ENCODE measurements at places on chromosomes 3 and 15.

DNA sequence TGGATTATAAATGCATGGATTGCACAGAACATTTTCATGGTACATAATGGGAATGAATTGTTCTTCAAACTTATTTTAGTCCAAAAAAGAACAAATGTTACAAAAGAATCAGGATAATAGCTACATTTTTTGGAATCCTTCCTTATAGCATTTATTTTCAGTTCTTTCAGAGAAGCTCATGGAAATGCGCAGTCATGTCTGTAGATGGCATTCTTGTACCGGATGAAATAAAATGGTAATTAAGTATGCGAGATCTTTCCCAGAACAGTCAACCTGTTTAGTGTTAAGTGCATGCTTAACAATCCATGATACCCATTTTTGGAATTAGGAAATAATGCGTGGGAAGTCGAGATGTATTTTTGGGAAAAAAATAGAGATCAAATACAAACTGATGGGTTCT lies 38.2 kb upstream of the GOLGA8B start:
- DNase-seq, result no peak

DNA sequence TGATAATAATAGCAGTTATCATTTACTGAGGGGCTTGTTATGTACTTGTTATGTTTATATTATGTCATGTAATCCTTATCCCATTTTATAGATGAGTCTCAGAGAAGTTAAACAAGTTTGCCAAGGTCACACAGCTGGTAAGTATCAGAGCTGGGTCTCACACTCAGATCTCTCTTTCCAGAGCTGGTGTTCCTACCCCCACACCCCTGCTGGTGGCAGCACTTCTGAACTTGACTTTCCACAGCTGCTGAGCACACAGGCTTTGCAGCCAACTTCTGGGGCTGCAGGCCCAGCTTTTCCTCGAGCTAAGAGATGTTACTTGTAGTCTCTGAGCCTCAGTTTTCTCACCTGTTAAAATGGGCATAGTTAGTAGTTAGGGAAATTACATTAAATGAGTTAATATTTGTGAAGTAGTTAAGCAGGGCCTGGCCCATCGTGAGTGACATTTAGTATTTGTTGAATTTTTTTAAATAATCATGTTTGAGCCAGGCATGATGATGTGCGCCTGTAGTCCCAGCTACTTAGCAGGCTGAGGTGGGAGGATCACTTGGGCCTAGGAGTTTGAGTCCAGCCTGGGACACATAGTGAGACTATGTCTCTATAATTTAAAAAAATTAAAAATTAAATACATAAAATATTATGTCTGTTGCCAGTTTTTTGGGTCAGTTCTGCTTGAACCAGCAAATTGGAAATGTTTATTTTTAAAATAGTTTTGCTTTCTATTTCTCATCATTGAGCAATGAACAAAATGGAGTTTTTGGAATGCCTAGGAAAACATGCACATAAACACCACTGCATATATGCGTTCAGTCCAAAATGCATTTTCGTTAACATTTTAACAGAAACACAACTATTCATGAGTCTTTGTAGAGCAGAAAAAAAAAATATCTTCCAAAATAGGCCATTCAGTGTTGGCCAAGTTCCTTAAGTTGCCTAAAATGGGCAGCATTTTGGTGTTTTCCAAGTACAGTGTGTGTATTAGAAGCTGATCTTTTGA lies 87.3 kb downstream of the SMAD6 start:
- no peak for DNase-seq

GRCh38 chr3:141875374-141875892 lies 1.0 kb upstream of the ATP1B3 start:
- peak; percentile 85 for DNase-seq

- DNase-seq, result no peak
Measured at GRCh38 chr3:179723617-179724016, 70.8 kb downstream of the USP13 start.

DNA sequence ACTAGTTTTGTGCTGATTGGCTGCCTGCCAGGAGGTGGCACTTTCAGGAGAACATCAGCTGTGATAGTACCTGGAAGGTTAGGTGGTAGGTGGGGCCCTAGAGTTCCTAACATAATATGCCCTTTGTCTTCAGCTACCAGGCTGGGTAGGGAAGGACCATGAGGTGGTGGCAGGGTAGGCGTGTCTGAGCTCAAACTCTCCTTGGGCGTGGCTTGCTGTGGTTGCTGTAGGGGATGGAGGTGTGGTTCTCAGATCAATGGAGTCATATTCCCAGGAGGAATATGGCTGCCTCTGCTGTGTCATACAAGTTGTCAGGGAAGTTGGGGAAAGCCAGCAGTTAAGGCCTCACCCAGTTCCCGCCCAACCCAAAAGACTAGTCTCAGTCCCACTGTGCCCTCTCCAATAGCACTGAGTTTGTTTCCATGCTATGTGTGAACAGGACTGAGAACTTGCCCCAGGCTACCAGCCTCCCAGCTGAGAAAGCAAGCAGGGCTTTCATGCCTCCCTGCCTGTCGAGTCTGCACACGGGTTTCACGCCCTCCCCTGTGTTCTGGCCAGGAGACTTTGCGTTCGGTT lies 107.7 kb downstream of the CHCHD4 start:
- peak; percentile 51 for DNase-seq

- no peak for DNase-seq
Measured at GRCh38 chr3:126480206-126480605, 4.5 kb upstream of the ZXDC start.

DNA sequence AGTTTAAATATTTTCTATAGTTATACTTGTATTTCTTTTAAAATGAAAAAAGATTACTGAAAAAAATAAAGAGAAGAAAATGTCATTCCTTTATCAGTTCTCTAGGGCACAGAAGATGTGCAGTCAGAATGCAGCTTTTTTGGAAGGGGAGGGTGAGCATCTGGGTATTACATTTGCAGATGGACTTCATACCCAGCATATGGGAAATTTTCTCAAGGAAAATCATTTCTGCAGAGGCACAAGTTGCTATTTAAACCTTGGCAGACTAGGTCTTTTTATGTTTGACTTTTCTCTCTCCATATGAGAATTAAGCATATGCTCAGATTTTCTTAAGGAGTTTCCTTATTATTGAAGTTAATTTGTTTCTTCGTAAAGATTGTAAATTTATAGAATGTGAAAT lies 39.5 kb upstream of the ZNF385D start:
- no peak for DNase-seq

DNA sequence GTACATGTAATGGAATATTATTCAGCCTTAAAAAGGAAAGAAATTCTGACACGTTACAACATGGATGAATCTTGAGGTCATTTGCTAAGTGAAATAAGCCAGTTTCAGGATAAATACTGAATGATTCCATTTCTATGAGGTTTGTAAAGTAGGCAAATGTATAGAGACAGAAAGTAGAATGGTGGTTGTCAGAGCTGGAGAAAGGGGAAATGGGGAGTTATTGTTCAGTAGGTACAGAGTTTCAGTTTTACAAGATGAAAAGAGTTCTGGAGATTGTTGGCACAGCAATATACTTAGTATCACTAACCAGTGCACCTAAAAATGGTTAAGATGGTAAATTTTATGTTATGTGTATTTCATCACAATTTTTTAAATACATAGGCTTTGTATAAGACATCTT lies 60.6 kb downstream of the USP8 start:
- no peak for DNase-seq

DNA sequence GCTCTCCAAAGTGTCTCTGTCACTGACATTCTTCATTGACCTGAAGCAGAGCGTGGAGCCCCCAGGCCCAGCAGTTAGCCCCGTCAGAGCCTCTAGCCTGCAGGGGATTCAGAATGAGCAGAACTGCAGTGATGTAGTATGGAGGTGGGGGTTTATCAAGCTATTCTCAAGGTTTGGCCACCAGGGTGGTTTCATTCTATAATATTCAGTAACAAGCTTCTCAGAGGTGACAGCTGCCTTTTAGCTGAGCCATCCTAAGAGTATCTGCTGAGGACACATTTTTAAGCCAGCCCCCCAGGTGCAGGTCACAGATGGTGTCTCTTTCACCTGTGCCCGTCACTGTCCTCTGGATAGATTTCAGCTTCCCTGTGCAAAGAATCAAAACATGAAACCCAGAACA lies 31.9 kb downstream of the CMTM7 start:
- no peak for DNase-seq

GRCh38 chr15:71391421-71392088 lies 276.3 kb downstream of the THSD4 start:
- no peak for DNase-seq

- no peak for DNase-seq
Measured at GRCh38 chr3:58287354-58287753, 18.7 kb upstream of the RPP14 start.

DNA sequence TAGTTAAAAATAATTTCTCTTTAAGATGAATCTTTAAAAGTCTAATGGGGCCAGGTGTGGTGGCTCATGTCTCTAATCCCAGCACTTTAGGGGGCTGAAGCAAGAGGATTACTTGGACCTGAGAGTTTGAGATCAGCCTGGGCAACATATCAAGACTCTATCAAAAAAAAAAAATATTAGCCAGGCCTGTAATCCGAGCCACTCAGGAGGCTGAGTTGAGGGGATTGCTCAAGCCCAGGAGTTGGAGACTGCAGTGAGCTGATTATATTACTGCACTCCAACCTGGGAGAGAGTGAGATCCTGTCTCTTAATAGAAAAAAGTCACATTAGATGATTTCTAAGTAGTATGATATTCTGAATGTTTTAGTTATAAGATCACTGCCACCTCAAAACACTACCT lies 322.0 kb upstream of the MANF start:
- DNase-seq, result no peak

- no peak for DNase-seq
Measured at GRCh38 chr3:51361746-51362145, 23.3 kb upstream of the MANF start.

- DNase-seq, result no peak
Measured at GRCh38 chr3:13507570-13508339, 27.6 kb downstream of the HDAC11 start.
